ENCODE measurements at places on chromosomes 12 and 14.

GRCh38 chr12:125491553-125491952, 426.3 kb downstream of the AACS start:
- DNase-seq: no peak

GRCh38 chr12:9405886-9406563, 197.8 kb upstream of the PZP start:
- DNase-seq: no peak

DNA sequence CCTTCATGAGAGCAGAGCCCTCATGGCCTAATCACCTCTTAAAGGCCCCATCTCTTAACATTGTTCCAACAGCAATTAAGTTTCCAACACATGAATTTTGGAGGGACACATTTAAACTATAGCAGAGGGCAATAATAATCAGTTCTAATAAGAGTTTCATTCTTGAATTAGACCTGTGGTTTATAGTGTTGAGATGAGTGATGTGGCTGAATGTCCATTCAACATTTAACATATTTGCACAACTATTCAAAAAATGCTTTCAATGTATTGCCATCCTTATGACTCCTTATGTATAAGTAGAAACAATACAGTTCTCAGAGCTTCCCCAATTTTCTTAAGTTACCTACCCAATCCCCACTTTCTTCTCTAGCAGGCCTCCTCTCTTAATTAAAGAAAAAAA, 21.5 kb downstream of the KLHL28 start:
- DNase-seq: no peak

- no peak for DNase-seq
Observed at GRCh38 chr14:30349520-30349919, 209.4 kb upstream of the G2E3 start.

GRCh38 chr14:92653162-92653651, 95.2 kb downstream of the LGMN start:
- DNase-seq: no peak

DNA sequence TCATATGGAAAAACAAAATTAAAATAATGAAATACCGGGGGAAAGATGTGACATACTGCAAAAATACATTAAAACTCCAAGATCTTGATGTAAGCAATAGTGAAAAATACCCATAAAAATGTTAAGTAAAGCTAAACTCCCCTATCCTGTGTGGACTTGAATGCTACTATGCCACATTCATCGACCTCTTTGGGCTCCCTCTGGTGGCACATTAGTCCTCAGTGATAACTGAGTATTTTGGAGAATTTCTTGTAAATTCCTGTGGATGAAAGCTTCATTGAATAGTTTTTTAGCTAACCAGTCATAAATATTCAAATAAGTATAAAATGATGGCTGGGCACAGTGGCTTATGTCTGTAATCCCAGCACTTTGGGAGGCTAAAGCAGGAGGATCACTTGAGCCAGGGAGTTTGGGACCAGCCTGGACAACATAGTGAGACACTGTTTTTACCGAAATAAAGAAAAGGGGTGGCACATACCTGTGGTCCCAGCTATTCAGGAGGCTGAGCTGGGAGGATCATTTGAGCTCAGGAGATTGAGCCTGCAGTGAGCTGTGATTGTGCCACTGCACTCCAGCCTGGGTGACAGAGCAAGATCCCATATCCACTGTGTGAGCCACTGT, 42.4 kb upstream of the SGPP1 start:
- DNase-seq: no peak

DNA sequence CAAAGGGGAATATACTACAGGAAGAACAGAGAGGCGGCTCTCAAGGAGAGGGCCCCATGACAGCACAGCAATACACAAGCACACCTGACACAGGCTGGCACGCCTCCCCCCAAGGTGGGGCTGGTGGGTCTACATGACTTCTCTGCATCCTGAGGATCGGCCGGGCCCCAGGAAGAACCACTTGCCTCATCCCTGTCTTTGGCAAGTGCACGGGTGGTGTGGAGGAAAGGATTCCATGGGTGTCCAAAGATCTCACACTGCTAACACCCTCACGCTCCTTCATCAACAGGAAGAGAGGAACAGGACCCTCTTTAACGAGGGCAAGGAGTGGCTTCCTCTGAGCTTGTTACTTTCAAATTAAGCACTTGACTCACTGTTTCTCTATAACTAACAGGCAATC, 7.3 kb downstream of the VAMP1 start:
- DNase-seq: no peak

- DNase-seq: no peak
Observed at GRCh38 chr14:85178864-85179263, 351.1 kb upstream of the FLRT2 start.

DNA sequence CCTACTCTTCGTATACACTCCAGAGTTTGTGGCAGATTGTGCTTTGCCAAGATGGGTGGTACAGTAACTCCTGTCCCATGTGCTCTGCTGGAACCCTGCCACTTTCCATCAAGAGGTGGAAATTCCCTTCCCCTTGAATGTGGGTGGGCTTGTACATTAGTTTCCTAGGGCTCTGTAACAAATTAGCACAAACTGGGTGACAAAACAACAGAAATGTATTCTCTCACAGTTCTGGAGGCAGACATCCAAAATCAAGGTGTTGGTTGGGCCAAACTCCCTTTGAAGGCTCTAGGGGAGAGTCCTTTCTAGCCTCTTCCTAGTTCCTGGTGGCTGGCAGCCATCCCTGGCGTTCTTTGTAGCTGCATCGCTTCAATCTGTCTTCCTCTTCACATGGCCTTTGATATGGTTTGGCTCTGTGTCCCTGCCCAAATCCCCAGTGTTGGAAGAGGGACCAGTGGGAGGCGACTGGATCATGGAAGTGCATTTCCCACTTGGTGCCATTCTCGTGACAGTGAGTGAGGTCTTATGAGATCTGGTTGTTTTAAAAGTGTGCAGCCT, 117.5 kb downstream of the VRK1 start:
- DNase-seq: no peak

DNA sequence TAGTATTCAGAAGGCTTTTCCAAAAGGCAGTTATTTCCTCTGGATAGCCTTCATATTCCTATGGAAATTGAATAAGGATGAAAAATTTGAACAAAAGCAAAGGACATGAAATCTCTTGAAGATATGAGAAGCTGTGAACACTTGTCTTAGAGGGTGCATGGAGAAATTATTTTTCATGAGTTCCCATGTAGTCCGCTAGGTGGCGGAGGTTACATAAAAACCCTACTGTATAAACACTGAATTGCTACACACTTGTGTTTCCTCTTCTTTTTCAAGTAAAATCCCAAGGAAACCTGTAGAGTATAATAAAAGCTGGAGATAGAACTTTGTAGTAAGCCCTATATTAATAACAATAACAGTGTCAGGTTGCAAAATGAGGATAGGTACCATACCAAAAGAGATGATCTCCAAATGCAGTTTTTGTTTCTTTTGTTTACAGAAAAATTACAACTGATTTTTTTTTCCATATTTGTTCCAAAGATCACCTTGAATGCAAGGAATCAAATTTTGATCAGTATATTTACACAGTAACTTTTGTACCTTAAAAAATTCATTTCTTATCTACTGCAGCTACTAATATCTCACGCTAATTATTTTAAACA, 37.8 kb upstream of the OR4E1 start:
- DNase-seq: no peak

GRCh38 chr14:50069325-50069724, 47.0 kb downstream of the VCPKMT start:
- DNase-seq: no peak

DNA sequence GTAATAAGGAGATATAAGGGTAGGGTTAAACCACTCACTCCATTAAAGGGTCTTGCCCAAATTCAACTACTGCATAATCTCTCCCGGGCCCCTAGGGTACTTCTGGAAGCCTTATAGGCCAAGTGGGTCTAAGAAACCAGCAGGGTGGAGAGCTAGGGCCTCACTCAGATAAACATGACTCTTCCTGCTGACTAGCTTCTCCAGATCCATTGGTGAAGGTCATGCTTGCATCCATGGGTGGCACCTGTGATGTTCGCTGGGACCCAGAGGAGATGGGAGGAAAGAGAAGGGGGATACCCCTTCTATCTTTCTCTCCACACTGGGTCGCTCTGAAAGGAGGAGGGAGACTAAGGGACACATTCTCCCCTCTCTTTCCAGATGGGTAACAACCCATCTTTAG, 36.1 kb upstream of the HIGD1C start:
- DNase-seq: no peak

DNA sequence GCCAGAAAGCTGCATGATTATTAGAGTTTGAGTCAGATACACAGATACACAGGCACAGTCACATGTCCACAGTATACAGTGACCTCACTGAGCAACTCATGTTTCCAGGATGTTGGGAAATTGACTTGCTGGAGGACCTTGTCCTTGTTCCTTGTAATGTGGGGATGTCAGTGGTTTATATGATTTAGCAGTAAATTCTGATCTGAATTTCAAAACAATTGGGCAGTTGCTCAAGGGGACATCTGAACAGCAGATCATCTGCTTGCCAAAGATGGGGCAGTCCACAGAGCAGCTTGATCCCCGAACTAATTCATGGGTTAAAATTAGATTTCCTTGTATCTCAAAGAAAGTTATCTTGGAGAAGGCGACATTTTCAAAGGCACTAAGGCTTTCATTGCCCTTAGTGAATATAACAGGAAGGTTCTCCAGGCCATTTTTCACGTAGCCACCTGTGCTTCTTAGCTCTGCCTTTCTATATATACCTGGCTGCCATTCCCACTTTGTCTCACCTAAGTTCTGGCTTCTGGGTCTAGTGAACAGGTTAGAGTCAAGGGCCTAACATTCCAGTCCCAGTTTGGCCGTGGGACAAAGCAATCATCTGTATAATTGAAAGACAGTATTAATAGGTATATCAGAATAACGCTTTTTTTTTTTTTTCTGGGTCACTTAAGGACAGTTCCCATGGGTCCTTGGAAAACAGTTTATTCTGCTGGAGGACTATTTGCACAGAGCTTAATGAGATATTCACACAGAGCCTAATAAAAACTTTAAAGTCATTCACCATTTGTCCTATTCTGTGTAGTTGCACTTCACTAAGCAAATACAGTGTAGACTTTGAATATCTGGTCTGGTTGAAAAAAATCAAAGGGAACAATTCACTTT, 64.9 kb upstream of the STRN3 start:
- no peak for DNase-seq

- no peak for DNase-seq
Observed at GRCh38 chr12:24649634-24650033, 299.3 kb downstream of the BCAT1 start.

- DNase-seq: no peak
Observed at GRCh38 chr12:94139816-94140215, 8.6 kb upstream of the PLXNC1 start.

GRCh38 chr12:104213952-104214351, 1.6 kb upstream of the TXNRD1 start:
- DNase-seq: no peak

- DNase-seq: no peak
Observed at GRCh38 chr12:54935235-54935951, 49.2 kb downstream of the TESPA1 start.

- DNase-seq: no peak
Observed at GRCh38 chr12:1367331-1368291, 226.8 kb downstream of the FBXL14 start.

DNA sequence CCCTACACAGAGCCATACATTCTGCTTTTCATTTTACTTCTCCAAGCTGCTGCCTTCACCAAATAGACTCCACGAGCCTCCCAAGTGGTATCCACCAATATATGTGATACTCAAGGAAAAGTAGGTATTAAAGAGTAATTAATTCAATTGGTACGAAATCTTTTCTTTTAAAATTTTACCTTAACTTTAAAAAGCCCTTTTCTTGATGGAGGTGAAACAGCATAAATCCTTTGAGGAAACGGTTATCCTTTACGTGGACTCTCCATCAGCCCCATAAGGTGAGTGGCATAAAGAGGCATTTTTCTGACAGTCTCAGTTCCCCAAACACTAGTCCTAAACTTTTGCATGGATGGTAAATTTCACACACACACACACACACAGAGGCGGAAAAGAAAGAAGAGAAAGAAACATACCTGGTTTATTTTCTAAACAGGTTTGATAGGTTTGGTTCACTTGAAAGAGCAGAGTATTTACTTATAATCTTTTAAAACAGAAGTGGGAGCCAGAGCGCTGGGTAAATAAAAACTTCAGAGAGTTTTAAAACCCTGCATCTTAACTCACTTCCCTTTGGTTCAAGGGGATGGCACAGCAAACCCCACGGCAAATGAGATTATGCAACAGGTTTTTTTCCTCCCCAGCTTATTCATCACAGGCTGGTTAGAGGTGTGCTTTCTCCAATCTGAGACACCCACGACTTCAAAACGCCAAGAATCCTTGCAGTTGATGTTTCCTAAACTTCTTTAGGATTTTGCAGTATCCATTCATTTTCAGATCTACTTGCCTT, 1.9 kb downstream of the DUSP16 start:
- DNase-seq: peak; percentile 42

All from NCI-H1436 (cell line).